ENCODE measurements at places on chromosomes 3 and 15.

DNA sequence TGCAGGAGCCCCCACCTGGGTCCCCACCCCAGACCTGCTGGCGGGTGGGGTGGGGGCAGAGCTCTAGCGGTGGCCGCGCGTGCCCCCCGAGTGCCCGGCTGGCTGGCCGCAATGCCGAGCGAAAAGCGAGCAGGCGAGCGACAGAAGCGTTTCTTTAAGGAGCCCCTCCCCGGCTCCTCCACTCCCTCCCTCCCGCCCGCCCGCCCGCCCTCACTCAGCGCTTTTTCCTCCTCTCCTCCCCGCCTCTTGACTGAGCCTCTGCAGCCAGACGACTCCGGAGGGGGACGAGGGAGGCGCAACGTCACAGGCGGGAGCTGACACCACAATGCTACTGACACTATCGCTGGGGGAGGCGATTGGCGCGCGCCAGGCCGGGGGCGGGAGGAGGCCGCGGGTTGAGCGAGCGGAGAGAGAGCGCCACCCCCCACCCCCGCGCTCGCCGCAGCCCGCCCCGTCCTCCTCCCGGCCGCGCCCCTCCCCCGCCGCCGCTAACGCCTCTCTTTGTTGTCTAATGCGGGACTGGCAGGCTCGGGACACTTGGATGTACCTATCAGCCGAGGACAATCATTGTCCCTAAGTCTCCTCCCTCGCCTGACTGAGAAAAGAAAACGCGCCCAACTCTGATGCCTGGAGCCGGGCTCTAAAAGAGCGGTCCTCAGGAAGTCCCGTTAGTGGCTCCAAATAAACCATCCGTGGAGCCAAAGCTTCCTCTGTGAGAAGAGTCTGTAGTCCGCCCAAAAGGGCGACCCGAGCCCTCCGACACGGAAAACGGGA is at the start of gene MEX3B:
TSS of gene MEX3B (minus strand) at position 127 of the 774 bp plus-strand sequence. CDS start 313 bp downstream, outside the sequence.
- peak; percentile 98 for DNase-seq

GRCh38 chr3:178078953-178079352 is 457.3 kb upstream of the KCNMB2 start:
- no peak for DNase-seq

DNA sequence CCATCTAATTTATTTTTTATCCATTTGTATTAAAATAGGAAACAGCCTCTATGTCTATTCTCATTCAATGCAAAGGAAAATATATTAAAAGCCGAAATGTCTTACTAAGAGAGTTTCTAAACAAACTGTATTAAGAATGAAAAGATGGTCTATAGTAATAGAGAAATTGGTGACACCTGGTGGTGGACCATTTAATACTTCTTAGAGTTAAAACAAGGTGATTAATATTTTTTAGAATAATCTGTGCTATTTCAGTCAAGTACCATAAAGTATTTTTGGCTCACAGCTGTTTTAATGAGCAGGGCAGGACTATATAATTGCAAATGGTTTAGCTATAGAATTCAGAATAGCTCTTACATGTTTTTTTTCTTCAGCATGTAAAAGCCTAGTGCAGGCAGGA is 55.7 kb downstream of the SYNPR start:
- DNase-seq, result no peak

- DNase-seq, result no peak
Measured at GRCh38 chr3:31615071-31615875, 82.5 kb downstream of the STT3B start.

GRCh38 chr15:40789119-40789518 is 17.8 kb upstream of the ZFYVE19 start:
- no peak for DNase-seq

DNA sequence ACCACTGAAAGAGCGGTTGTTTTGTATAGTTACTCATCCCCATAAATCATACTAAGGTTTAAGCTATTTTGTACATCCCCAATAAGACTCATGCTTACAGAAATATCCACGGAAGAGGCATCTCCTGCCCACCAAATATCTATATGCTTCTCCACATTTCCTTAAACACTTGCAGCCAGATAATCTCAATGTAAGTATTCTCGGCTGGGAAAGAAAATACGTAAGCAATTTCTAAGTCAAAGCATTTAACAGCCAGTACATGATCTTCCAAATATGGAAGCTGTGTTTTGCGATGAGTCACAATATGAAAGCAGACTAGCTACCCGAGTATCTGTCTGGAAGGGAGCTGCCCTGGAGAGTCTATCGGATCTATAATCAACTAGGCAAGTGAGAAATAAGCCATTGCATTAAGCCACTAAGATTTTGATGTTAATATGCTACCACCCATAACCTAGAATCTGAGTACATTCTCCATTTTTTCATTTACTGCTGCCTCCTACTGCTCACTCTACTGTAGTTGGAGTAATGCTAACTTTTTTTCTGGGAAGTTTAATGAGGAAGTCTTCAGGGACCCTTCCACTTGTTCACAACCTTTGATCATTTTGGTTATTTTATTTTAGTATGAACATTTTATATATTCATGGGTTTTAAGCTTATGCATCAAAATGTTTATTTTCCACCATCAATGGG is 26.9 kb upstream of the ZMAT3 start:
- DNase-seq, result no peak

DNA sequence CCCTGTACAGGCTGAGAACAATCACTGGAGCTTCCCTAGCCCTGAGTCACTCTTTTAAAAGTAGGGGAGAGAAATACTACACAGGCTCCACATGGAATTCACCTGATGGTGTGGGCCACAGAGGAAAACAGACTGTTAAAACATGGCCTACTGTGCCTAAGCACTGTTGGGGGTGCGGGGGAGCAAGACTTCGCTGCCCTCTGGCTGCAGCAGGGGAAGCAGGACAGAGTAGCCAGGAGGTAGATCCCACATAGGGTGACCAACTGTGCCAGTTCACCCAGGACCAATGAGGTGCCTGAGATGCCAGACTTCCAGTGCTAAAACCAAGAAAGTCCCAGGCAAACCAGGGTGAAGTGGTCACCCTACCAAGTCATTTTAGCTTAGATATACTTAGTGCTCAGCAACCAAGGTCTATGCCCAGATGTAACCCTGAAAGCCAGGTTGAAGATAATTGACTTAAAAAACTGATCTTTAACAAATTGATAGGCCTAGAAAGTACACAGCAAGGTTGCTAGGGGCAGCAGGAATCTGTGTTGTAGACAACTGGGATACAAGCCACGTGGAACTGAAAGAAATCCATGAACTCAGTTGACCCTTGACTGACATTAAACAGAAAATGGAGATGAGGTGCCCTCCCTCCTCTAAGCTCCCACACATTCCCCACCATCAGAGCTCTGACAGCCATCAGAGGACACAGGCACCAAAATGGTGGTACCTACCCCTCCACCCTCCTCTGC is 344.2 kb upstream of the PPP2R3A start:
- no peak for DNase-seq

GRCh38 chr15:69403594-69403993 is 10.6 kb upstream of the KIF23 start:
- no peak for DNase-seq

DNA sequence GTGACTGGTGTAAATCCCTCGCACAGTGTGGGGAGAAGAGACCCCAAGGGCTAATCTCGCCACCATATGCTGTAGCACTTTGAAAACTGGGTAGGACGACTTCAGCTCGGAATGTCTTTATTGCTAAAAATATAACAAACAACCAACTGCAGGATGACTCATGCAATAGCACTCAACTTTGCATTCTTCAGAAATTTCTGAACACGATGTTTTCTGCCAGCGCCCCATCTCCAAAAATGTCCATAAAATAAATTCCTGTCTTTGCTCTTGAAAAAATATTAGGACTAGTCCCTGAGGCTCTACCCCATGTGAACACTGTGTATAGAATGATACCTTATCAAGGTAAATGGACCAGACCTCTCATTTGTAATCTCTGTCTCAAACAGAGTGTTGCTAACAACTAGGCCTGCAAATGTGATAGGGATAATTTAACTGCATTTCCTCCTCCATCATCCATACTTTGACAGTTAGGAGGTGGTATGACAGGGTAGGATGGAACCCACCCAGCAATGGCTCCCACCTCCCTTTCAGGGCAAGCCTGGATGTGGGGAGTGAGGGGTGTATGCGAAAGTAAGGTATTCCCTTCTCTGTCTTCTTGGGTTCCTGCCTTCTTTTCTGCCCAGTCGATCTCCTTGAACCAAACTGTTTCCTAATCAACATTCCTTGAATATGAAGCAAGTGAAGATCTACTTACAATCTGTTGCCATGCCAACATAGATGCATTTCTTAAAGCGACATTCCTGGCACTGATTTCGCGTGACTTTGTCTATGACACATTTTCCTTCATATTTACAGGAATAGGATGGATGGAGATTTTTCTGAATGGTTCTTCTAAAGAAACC is 201.1 kb downstream of the NR1D2 start:
- peak; percentile 15 for DNase-seq

DNA sequence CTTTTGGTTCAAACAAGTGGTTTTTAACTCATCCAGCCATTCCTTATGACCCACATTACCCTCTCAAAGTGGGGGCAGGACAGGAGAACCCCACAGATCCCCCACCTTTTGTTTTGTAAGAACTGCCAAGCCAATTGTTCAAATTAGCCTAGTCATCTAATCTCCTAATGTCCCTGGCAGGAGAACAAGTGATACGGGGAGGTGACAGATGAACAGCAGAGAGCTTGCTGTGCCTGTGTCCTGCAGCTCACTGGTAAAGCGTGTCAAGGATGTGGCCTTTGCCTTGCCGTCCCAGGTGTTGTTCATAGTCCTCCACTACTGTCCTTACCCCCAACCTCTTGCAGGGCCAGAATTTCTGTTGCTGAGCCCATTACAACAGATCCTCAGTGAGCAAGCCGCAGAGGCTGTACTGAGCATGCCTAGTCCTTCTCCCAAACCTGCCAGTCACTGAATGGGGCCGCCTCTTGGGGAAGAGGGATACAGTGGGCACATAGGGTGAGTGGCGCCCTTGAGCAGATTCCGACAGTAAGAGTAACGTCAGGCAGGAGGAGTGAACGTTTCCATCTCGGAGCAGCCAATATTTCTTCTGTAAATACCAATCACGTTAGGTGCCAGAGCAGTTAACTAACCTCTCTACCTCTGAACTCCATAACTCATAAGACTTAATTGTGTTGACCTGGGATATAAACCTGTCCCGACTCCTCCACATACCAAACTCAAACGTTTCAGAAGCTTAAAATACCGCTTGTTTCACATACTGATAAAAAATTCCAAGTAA is 87.4 kb downstream of the ITPR1 start:
- no peak for DNase-seq

- no peak for DNase-seq
Measured at GRCh38 chr3:46955801-46956259, 20.7 kb downstream of the CCDC12 start.

- DNase-seq, result no peak
Measured at GRCh38 chr3:152769523-152769922, 65.4 kb upstream of the P2RY1 start.

GRCh38 chr3:32340039-32340438 is 51.6 kb upstream of the CMTM7 start:
- no peak for DNase-seq
